ENCODE measurements at places on chromosomes 1 and 21.
A peak's percentile ranks its signal among the peaks of the same experiment; 100 is the strongest.

- no peak for DNase-seq
These were observed 589 bp downstream of the ZNF684 start for GRCh38 chr1:40532062-40532389.

- DNase-seq, result no peak
These were observed 35.2 kb downstream of the TEX35 start for GRCh38 chr1:178548108-178548507.

DNA sequence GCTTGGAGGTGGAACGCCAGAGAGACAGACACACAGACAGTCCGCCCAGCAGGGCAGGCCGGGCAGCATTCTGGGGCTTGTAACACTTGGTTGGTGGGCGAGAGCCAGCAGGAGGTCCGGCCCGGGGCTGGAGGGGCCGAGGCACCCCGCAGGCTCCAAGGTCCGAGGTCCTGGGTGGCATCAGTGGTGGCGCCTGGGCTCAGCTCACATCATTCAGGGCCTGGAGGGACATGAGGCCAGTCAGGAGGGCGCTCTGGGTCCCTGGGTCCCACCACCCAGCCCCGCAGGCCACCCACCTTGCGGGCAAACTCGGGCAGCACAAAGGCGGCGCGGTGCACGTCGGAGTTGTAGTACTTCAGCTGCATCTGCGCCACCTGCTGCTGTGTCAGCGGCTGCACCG lies 5.2 kb downstream of the SRM start:
- DNase-seq, result no peak

GRCh38 chr21:31558962-31559367 lies 100.5 kb upstream of the SOD1 start:
- DNase-seq, result peak; percentile 97

DNA sequence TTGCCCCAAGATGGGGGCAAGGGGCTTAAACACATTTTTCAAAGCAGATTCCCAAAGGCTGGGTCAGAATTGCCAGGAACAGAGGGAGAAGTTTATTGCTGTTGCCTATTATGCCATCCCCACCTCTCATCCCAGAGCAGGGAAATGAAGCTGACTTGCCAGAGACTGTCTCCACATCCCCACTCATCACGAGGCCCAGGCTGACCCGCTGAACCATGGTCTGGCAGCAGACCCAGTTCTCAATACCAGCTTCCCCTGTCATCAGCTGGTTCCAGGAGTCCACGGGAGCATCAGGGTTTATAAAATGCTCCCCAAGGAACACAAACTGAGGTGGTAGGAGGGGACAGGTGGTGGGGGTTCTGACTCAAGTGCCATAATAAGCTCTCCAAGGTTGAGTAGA lies 605.9 kb downstream of the NPHP4 start:
- no peak for DNase-seq

- no peak for DNase-seq
These were observed 88.3 kb upstream of the SLC44A3 start for GRCh38 chr1:94731891-94732290.

GRCh38 chr1:1324084-1324523 lies 356 bp downstream of the INTS11 start:
- no peak for DNase-seq

DNA sequence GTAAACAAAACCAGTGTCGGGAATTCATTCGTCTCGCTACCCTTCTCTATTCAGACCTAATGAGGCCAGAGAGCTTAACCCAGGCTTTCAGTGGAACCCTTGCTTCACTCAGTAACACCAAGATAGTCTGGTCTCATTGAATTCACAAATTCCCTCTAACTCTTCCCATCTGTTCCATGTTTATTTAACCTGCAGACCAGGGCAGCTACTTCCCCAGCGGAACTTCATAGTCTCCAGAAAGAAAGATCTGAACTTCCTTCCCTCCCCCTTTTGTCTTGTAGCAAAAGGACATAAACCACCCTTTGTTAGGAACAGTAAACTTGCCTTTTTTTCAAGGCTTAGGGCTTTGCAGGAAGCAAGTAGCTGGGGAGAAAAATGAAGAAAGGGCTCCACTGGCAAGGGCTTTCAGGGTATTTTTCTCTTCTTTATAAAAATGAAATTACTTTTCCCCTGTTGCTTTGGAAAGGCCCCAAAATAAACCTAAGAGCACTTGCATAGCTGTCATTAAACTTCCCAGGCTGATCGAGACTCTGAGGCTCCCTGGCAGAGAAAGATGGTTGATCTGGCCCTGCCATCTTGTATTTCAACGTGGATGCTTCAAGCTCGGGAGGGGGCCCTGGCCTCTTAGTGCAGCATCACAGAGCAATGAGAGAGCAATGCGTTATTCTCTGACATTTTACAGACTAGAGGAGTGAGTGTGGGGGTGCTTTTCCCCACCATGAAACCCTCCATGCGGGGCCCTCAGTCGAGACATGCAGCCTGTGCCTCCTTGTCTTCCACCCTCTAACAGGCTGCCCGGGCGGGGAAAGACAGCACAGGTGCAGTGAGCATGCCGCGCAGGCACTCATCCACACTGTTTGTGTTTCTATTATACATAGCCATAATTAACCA lies 30.0 kb downstream of the MIS18A start:
- DNase-seq, result no peak

GRCh38 chr1:244397131-244397530 lies 54.6 kb downstream of the ADSS2 start:
- DNase-seq, result peak; percentile 16

GRCh38 chr1:110525249-110525595 lies 6.2 kb upstream of the KCNA10 start:
- no peak for DNase-seq

- no peak for DNase-seq
These were observed 45.1 kb upstream of the MACF1 start for GRCh38 chr1:39159224-39160036.
